Testis (tissue), 5 donors: ENCODE measurements at places on chromosomes 6 and 20. TPM values are rescaled to one million over a fixed set of nuclear protein-coding genes. Genes with fewer than 3 reads are reported as not detected.

The MYCT1 gene
- polyA plus RNA-seq, result 4.3 TPM

The TGM6 gene
- polyA plus RNA-seq, result not detected

The ARFGEF3 gene
- 1.9 TPM for polyA plus RNA-seq

The CST5 gene
- not detected for polyA plus RNA-seq

DNA sequence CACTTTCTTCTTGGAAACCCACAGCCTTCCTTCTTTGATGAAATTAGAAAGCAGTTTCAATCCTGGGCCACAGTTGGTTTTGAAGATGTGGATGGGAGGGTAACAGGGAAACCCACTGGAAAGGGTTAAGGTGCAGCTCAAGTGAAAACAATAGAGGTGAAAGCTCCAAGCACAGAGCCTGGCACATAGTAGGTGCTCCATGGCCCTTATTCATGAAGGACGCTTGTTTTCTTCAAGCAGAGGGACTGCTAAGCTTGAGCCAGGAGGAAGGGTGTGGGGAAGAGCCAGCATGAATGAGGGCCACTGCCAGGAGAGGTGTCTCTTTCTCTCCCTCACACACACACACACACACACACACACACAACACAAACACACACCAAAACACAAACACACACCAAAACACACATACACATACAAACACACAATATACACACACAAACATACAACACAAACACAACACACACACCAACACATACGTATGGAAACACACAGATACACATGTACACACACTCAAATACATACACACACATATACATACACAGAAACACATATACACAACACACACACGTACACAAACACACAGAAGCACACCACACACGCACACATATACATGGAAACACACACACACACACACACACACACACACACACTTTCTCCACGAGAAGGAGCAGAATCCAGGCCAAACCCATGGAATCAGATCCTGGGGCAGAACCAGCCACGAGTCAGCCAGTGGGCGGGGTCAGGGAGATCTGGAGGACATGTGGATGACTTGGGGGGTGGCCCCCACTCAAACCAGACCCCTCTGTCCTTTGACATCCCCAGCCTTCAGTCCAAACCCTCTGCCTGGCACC is 23.7 kb upstream of the RBPJL start:
- DNase-seq, result no peak

DNA sequence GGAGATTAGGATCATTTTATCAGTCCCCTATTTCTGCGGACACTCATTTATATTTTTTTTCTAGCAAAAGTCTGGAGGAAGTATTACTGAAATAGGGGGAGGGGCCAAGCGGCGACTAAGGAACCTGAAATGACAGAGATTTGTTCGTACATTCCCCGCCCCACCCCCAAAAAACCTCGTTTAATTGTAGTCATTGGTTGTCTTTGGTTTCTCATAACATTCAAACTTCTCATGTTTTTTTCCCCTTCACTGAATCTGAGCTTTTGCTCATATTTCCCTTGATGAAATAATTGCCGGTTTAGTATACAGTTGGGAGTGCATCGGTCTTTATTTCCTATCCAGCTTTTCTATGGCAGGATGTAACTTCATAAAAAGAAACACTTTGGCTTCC is 768 bp upstream of the FYN start:
- peak; percentile 33 for DNase-seq

DNA sequence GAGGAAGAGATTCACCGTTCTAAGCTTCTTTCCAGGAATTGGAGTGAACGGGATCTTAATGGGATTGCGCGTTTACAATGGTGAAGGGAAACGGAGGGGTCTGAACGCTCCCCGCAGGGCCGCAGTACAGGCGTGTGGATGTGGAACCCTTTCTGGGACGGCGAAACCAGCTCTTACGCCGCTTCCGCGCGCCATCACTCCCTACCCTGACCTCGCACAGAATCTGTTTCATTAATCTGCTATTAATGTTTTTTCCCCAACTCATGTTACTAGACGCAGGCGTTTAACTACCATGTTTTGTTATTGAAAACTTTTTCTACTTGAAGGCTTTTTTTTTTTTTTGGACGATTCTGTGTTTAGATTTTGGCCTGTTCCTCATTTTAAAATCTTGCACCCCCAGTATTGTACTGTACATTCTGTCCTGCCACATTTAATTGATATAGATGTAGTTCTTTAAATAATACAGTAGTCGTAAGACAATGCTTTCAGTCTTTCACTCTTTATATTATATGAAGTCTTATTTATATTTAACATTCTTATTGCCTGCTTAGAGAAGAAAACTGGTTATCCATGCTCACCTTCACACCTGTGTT is 696 bp upstream of the SUPT3H start:
- DNase-seq, result peak; percentile 63

DNA sequence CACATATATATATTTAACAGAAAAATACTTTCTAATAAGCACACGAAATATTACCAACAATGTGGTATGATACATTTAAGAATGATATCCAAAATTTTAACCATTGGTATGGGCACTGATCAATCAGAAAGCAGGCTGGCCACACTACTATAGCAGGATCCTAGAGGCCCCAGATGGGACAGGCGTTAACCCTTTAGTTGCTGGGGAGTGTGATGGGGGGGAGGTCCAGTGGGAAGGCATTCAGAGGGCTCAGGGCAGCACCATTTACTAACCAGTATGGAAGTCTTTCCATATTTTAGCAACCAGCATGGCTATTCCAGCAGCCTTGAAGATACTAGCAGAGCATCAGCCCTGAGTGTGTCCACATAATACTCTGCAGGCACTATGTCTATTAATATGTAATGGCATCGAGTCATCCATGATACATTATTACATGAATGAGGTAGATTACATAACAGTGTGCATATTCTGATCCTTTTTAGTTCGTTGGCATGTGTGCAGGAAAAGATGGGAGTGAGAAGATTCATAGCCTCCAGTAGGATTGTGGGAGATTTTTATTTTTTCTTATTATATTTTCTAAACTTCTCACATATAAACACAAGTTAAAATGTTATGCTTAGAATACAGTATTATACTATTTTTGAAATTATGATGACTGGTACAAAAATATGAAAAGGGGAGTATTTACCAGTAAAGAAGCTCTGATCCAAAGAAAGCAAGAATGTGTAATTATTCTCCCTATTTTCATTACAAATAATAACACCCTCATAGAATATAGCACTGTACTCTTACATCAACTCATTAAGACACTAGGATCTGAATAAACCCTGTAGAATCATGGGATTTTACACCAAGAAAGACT is 78.9 kb downstream of the FAM217A start:
- no peak for DNase-seq

DNA sequence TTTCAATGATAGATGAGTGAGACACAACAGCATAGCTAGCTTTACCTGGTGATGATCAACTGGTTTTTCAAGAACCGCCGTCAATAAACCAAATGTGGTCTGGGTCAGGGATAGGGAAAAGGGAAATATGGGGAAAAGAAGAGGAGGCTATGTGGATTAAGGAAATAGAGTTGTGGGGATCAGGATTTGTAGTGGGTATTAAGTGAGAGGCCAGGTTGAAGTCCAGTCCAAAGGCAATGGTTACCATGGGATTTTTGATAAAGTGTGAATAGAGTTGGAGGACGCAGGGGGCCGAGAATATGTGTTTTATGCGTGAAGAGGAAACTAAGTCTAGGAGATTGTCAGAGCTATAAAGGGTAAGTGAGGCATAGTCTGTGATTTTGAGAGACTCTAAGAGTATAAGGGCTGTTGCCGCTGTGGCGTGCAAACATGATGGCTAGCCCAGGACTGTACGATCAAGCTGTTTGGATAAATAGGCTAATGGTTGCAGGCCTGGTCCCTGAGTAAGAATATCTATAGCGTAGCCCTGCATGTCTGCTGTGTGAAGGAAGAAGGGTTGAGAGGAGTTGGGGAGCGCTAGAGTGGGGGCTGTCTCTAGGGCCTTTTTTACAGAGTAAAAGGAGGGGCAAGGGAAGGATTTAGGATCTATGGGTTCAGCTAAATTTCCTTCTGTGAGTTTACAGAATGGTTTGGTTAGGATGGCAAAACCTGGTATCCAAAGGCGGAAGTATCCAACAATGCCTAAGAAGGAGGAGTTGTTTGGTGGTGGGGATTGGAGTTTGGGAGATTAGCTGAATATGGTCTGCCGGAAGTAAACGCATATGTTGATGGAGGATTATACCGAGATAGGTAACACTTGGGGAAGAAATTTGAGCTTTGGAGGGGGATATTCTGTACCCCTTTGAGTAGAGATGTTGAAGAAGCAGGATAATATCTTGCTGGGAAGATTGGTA is 749.7 kb upstream of the ADGRB3 start:
- DNase-seq, result no peak

- no peak for DNase-seq
Observed at GRCh38 chr6:84448331-84448730, 220.9 kb upstream of the CEP162 start.

- DNase-seq, result no peak
Observed at GRCh38 chr20:51562027-51562331, 19.5 kb upstream of the NFATC2 start.

DNA sequence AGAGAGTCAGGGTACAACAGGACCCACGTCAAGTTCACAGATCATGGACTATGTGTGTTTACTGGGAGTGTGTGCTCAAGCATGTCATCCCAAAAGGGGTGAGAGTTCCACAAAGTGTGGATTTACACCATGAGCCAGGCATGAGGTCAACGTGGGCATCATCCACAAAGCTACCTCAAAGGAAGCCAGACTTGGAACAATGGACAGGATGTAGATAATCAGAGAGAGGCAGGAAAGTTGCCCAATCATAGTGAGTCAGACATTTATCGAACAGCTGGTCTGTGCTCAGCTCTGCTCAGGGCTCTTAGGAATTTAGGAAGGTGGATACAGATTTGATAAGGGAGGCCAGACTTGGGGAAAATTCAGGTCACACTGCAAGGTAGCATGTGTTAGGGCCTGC is 317.2 kb upstream of the CDYL start:
- no peak for DNase-seq

DNA sequence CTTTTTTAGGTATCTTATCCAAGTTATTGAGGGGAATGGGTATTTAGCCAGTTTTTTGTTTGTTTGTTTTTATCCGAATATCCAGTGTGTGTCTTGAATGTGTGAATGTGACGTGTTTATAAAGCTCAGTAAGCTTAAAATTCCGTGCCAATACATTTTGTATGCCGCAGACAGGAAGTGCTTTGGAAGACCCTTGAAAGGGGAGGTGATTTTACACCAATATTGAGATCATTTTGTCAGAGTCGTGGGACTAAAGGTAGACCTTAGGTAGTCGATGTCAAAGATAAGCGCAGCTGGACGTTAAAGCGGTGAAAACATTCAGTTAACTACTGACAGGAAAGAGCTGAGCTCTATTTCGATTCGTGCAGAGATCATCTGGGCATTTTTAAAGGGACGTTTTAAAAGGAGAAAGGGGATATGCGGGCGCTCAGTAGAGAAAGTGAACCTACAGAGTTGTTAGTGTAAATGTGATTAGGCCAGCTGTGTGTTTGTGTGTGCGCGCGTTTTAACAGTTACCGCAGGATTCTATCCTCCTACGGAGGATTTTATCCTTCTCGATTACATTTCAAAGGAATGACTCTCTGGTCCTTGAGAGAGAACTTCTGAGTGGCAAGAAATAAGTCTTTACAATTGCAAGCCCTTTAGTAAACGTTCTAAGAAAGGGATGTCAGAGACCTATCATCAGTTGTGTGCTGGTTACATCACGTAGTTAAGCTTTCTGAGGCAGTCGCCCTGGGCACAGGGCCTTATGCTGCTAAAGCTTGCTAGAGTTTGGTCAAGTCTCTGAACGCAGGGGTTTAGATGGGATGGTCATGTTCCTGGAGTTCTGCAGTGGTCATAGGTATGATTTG is 625 bp upstream of the ECHDC1 start:
- DNase-seq, result peak; percentile 18

DNA sequence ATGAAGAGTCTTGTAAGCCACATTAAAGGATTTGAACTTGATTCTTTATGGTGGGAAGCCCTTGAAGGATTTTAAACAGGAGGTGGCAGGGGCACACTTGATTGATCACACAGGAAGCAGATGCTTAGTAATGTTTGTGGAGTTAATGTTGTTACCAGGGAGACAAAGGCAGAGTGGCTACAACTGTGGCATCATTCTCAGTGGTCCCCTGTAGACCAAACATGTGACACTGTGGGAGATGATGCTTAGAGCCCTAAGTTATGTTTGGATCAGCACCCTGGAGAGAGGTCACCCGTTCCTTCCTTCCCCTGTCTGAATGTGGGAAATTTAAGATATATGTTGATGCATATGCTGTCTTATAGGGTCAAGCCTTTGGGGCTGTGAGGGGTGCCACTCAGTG is 53.2 kb downstream of the EIF2S2 start:
- DNase-seq, result no peak

DNA sequence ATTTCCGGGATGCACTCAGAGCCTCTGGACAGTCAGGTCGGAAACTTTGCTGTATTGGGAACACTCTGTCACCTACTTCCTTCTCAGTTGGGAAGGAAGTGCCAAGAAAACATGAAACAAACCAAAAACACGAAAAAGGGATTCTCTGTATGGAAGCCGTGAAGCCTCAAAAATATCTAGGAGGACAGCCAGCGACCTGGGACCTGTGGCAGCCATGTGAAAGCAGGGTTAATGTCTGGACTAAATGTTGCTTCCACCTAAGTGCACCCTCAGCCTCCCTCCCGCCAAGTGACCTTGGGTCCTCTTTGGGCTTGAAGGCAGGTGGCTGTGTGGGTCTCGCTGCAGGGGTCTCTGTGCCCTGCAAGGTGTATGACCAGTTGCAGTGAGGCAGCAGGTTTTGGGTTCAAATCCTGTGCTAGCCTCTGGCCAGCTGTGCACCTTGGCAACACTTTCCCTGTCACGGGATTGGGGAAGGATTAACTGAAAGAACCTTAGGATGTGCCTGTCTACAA is 851 bp downstream of the MAVS start:
- DNase-seq, result peak; percentile 25

DNA sequence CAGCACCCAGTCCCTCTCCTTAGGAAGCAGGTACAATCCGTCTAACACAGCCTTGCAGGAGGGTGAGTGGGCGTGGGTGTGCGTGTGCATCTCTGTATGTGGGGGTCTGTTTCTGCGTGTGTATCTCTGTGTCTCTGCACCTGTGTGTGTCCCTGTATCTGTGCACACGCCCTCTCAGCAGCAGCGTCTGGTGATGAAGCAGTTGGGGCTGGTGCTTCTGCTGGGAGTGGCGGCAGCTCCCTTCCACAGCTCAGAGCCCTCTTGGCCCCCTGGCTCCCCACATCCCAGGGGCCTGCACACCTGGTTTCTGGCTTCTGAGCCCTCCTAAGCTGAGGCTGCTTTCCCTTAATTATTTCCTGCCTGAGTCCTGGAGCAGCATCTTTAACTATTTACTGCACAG is 49.5 kb upstream of the CCDC167 start:
- DNase-seq, result no peak

- DNase-seq, result no peak
Observed at GRCh38 chr6:101085327-101085726, 204.2 kb upstream of the ASCC3 start.

DNA sequence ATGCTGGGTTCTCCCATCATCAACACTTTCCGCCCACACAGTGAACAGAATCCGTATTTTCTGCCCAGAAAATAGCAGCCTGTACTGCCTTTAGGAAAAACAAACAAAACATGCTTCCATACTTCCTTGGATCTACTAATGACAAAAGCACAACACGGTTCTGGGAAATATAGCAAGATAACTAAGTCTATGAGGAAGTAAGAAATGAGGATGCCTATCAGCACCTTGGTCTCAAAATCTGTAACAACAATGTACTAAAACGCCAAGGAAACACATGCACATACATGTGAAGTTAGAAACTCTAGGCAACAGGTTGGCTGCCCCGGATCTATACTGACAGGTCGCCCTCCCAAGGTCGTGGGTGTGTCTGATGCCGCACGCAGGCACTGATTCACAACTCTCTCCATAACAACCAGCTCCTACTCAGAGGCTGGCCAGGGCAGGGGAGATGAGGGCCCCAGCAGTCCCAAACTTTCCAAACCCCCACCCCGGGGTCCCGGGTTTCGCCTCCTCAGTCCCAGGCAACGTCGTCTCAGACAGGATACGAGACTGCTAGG is 710 bp downstream of the BTBD9 start:
- DNase-seq, result peak; percentile 71
